ENCODE measurements at places on chromosomes 12 and 14. TPM values are rescaled to one million over a fixed set of nuclear protein-coding genes. Genes with fewer than 3 reads are reported as not detected.

The KCNJ8 gene
- total RNA-seq = 0.34 TPM

The KLRC3 gene
- total RNA-seq = 0.37 TPM

The PTGER2 gene
- total RNA-seq = 1.3 TPM

The MYO1H gene
- total RNA-seq = not detected

The LARP4 gene
- total RNA-seq = 42.0 TPM

The CLEC2A gene
- not detected for total RNA-seq

The NKX2-8 gene
- 4.2 TPM for total RNA-seq

The MEG3 gene
- total RNA-seq = 60.4 TPM

The KRT77 gene
- total RNA-seq = not detected

The AQP6 gene
- not detected for total RNA-seq

The RNASE7 gene
- not detected for total RNA-seq

The DCN gene
- total RNA-seq = not detected

The TMEM229B gene
- total RNA-seq = 0.22 TPM

The SLC2A3 gene
- total RNA-seq = 4.3 TPM

The FAM186B gene
- 0.16 TPM for total RNA-seq

The JDP2 gene
- total RNA-seq = 27.3 TPM

The CLEC2D gene
- total RNA-seq = 1.1 TPM

All from A549 treated with RU486 at 1 μM for 4 hours (cell line).